ENCODE measurements at places on chromosomes 5 and 9.

- no peak for DNase-seq
Observed at GRCh38 chr9:122315534-122315933, 50.9 kb downstream of the MRRF start.

- no peak for DNase-seq
Observed at GRCh38 chr5:143701493-143701892, 110.5 kb upstream of the HMHB1 start.

DNA sequence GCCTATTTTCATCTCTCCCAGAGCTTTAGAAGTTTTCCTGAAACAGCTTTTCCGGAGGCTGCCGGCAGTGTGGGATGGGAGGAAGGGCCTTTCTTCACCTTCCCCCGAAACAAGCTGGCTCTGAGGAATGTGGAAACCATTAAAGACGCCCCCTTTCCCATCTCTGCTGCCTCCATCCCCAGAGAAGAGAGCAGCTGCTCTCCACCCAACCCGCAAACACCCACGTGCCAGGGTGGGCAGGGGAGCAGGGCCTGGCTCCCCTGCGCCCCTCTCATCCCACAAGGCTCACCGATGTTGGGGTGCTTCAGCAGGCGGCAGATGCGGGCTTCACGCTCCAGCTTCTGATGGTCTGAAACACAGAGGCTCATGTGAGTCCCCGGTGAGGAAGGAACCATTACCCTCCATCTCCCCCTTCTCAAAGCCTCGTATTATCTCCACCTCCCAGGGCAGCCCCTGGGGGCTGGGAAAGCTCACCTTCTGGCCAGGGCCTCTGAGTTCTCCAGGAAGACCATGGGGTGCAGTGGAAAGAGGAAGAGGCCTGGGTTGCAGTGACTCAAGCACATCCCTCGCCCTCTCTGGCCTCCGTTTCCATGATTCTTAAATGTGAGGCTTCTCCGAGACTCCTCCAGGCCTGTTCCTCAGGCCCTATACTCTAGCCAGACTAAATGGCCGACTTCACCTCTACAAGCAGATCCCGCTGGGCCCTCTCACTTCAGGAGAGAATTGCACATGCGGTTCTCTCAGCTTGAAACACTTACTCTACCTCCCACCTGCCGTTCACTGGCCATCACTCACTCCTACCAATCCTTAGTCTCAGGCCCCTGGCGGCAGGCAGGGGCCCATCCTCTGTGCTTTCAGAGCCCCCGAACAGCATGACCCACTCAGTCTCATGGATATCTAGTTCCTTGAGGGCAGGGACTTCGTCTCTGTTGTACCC lies 24.6 kb downstream of the CAMK2A start:
- no peak for DNase-seq

GRCh38 chr5:135367076-135367475 lies 32.0 kb downstream of the MACROH2A1 start:
- DNase-seq: no peak

- DNase-seq: no peak
Observed at GRCh38 chr9:37972351-37972848, 68.5 kb upstream of the SLC25A51 start.

- DNase-seq: no peak
Observed at GRCh38 chr5:149094996-149095395, 32.1 kb upstream of the SH3TC2 start.

DNA sequence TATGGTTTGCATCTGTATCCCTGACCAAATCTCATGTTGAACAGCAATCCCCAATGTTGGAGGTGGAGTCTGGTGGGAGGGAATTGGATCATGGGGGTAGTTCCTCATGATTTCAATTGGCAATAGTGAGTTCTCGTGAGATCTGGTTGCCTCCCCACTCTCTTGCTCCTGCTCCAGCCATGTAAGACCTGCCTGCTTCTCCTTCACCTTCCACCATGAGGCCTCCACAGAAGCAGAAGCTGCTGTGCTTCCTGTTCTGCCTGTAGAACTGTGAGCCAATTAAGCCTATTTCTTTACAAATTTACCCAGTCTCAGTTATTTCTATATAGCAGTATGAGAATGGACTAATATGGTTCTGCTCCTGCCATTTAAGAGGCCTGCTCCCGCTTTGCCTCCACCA lies 32.9 kb downstream of the SCAI start:
- DNase-seq: peak; percentile 55

GRCh38 chr5:26518065-26518464 lies 520.3 kb downstream of the CDH9 start:
- DNase-seq: no peak

DNA sequence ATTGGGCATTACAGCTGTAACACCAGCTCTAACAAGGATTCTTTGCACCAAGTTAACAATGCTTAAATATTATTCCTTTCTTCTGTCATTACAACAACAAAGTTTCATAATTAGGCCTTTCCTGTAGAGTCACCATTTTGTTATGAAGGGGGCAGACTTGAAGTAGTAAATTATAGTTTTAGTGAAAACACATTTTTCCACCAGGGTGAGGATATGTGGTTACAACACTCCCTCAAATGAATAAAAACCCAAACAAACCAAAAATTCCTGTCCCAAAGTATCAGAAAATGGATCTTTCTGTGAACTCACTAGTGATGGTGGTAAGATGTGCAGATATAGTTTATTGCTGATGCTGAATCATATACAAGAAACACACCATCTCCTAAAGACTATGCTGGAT lies 250.5 kb upstream of the TUT7 start:
- DNase-seq: no peak

- DNase-seq: no peak
Observed at GRCh38 chr5:27316271-27316650, 277.9 kb upstream of the CDH9 start.

DNA sequence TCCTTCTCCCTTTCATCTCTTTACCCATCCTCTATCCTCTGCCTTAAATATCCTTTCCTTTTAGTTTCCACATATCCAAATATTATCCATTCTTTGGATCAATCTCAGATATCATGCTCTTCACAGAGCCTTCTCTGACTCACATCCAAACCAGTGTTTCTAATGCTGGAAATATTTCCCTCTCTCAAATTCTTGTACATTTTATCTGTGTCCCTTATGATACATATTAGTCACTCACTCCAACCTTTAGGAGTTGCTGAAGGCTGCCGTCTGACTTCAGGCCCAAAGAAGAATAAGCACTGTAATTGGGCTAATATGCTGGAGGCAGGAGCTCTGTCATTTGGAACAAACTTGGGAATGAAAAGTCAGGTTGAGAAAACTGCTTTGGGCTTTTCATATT lies 156.4 kb upstream of the RUSC2 start:
- DNase-seq: no peak

GRCh38 chr5:132689513-132689912 lies 15.7 kb downstream of the IL4 start:
- no peak for DNase-seq

- no peak for DNase-seq
Observed at GRCh38 chr5:142255831-142256230, 69.0 kb downstream of the SPRY4 start.

- DNase-seq: no peak
Observed at GRCh38 chr5:163760498-163760897, 255.1 kb downstream of the MAT2B start.

DNA sequence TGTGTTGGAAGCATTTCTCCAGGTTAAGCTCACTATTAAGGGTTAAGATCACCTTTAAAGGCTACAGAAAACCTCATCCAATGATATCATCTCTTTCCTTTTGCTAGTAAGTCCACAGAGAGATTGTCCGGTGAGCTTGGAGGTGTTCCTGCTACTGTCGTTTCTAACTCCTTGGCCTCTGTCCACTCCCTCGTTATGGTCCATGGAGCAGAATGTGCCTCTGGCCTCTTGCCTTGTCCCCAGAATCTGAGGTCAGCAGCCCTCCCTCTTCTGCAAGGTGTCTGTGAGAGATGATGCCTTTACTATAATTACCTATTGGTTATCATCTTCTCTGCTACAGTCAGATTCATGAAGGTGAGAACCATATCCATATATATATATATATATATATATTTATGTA lies 15.0 kb downstream of the ORM2 start:
- no peak for DNase-seq

DNA sequence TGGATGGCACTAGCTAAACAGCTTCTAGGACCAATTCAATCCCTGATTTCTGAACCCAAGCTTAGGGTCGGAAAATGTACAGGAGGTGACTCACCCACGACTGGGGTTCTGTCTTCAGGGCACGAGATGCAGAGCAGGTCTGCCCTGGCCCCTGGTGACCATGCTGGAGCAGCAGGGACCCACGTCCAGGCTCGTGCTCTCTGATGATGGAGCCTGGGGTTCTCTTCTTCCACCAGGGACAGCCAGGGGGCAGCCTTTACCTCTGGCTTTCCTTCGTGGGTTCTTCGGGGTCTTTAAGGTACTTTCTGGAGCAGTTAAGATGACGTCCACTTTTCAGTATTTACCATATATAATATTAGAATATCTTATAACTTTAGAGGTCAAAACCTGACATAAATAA lies 2.1 kb downstream of the CFAP77 start:
- DNase-seq: no peak

DNA sequence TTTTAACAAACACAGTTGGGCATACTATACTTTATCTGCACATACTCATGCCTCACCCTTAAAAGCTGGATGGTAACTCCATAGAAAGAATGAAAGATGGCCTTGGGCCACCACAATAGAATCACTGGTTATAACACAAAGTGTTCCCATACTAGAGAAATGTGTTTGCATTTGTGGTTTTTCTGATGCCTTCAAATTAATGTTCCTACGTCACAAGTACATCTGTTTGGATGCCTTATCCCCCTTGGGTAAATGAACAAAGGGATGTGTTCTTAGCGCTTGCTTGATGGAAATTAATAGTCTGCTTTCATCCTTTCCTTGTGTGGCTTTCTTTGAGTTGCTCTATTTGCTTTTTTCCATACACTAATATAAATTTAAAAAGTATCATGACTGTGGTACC lies 291.1 kb upstream of the PDE4D start:
- DNase-seq: no peak

- DNase-seq: no peak
Observed at GRCh38 chr5:50767588-50767987, 101.2 kb downstream of the PARP8 start.

DNA sequence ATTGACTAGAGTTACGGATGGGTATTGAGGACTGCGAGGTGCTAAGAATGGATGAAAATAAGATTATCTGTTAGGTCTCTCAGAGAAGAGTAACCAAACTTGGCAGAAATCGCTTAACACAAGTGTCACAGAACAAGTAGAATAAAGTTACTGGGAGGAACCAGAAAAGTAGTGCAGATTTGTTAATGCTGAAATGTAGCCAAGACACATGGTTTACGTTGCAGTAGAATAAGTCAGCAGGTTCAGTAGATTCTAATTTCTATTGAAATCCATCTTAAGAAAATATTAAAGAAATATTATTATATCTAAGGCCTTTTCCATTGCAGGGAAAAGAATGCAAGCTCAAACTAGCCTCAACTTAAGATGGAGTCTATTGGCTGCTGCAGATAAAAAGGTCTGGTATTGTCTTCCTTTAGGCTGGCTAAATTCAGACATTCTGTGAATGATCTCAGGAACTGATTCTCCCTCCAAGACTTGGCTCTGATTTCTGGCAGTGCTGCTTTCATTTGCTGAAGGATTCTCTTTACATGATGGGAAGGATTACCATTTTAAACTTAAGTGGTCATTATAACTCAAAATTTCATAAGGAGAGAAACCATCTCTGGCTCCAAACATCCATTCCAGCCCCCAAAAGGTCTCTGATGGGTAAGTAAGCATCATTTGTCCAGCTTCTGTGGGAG lies 314.9 kb downstream of the MARCHF11 start:
- no peak for DNase-seq

GRCh38 chr5:67648201-67648671 lies 451.6 kb upstream of the CD180 start:
- no peak for DNase-seq

- DNase-seq: no peak
Observed at GRCh38 chr5:33309536-33310345, 131.0 kb upstream of the TARS1 start.

- no peak for DNase-seq
Observed at GRCh38 chr5:163252950-163253349, 184.4 kb upstream of the CCNG1 start.

GRCh38 chr9:89928106-89928505 lies 323.3 kb downstream of the GADD45G start:
- DNase-seq: no peak

GRCh38 chr9:91419222-91420191 lies 4.1 kb downstream of the NFIL3 start:
- DNase-seq: peak; percentile 92

- DNase-seq: peak; percentile 88
Observed at GRCh38 chr5:100900796-100901781, 2.0 kb downstream of the ST8SIA4 start.

DNA sequence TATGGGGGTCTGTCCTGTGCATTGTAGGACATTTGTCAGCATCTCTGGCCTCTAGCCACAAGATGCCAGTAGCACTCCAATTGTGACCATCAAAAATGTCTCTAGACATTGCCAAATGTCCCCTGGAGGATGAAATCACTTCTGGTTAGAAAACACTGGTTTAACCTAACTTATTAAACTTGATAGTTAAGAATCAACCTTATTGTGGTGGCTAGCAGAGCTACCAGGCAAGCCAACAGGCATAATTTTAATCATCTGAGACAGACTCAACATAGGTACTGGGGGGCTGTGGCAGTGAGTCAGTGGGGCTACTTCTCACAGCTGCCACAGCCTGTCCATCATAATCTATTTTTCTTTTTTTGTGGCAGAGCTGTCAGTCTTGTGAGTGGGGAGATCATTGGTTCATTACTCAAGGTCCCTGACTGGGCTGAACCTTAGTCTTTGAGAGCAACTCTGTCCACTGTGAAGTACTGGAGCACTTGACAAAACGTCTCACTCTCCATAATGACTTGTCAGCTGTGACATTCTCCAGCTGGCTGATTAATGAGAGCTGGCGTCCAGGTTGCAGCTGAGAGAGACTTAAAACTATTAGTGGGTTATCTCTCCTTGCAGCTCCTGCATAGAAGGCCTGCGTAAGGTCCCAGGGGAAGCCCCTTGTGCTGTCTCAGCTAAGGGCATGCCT lies 107.9 kb downstream of the DCP2 start:
- no peak for DNase-seq

- no peak for DNase-seq
Observed at GRCh38 chr9:625613-626012, 215.9 kb upstream of the DMRT1 start.

- DNase-seq: no peak
Observed at GRCh38 chr9:124074746-124075145, 63.2 kb downstream of the LHX2 start.

DNA sequence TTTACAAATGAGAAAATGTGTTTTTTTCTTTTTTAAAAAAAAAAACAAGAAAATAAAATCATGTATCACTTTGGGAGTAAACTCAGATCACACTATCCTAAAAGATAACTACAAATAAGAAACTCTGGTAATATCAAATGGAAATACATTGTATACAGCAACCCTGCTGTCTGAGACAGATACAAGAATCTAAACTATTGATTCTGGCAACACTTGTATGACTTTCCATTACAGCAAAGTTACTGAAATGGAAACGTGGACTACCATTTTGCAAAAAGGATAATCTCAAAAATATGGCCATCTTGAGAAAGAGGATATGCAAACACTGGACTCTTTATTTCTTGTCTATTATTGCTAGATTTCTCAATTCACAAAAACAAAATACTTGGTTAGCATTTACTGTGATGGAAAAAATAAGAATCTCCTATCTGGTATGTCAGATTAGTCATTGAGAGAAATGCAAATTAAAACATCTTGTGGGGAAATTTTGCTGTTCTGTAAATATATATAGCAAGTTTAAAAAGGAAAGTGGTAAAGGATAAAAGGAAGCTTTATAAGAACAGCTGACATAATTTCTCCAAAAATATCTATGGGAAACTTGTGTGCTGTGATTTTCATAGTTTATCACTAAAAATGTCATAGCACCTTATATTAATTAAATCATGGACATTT lies 112.9 kb upstream of the FER start:
- no peak for DNase-seq
